ENCODE measurements at places on chromosomes 5 and 9.

GRCh38 chr5:142239394-142240159 is 85.2 kb downstream of the SPRY4 start:
- DNase-seq: no peak

DNA sequence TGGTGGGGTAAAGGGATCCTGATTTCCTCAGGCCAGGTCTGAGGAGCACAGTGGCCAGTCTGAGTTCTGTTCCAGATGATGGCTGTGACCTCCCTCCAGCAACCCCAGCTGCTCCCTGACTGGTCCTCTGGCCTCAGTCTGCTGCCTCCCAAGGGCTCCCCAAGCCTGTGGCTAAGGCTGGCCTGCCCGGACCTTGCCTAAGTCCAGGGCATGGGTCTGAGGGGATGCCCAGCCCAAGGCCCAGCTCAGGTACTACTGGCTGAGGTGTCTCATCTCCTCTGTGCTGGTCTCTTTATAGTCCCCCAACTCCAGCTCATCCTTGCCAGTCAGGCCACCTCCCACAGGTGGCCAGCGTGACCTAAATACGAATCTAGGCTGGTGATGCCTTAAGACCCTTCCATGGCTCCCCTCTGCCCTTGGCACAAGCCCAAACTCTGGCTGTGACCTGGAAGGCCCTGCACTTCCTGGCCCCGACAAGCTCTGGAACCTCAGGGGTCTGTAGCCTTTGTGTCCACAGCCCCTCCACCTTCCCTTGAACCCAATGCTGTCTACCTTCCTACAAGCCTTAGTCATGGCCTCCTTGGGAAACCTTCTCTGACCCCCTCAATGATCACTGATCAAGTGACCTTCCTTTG is 9.8 kb downstream of the KIF12 start:
- DNase-seq: no peak

- no peak for DNase-seq
These were observed 168.1 kb upstream of the DMRT1 start for GRCh38 chr9:673264-673965.

- DNase-seq: no peak
These were observed 3.2 kb downstream of the TAS2R1 start for GRCh38 chr5:9626955-9627354.

- no peak for DNase-seq
These were observed 36.5 kb downstream of the NSUN2 start for GRCh38 chr5:6596388-6596787.

DNA sequence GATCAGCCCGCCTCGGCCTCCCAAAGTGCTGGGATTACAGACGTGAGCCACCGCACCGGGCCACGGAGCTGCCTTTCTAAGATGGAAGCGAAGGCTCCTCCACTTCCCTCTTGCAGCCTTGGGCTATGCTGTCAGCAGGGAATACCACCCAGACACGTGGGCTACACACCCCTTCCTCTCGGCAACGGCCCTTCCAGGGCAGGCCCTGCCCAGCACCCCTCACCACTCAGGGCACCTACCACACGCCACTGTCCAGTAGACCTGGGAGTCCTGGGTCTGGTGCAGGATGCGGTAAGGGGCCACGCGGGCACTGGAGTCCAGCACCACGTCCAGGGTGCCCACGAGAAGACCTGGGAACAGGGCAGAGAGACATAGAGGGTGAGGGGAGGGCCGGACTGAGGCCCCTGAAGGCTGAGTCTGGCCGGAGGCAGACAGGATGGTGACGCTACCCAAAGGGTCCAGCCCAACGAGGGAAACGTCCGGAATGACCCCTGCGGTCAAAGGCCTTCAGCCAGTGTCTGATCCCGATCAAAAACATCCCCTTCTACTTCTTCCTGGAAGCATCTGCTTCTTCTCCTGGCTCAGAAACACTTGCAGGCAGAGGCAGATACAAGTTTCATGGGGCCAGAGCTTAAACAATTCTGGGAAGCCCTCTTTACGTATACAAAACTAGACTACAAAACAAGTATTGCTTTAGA is 3.1 kb downstream of the TBC1D9B start:
- no peak for DNase-seq

GRCh38 chr5:122919969-122920368 is 74.6 kb downstream of the SNX24 start:
- DNase-seq: no peak

DNA sequence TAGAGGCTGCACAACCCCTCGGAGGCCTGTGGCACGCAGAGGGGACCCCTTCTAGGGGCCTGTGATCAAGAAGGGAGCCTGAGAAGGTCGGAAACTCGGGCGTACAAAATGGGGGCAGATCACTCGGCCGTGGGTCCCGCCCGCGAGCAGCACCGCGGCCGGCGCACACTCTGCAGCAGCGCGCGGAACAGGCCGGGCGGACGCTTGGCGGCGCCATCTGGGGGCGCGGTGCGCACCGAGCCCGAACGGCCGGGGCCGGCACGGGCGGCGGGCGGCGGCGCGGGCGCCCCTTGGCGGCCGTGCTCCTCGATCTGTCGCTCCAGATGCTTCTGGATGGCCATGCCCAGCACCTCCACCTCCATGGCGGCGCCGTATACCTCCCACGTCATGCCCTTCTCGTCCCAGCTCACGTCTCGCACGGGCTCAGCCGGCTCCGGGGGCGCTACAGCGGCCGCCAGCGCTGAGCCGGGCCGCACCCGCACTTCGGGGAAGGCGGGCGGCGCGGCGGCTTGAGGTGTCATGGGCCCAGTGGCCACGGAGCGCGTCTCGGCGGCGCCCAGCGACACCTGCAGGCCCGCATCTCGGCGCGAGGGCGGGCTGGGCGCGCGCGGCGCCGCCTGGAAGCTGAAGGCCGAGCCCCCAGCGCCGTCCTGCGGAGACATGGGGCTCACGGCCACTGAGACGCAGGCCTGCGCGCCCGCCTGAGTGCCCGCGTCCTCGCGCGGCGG is 13.1 kb downstream of the GPRIN1 start:
- peak; percentile 52 for DNase-seq

GRCh38 chr9:134593286-134594077 is 48.1 kb upstream of the COL5A1 start:
- no peak for DNase-seq

GRCh38 chr9:92737611-92738299 is 26.9 kb downstream of the BICD2 start:
- DNase-seq: no peak

DNA sequence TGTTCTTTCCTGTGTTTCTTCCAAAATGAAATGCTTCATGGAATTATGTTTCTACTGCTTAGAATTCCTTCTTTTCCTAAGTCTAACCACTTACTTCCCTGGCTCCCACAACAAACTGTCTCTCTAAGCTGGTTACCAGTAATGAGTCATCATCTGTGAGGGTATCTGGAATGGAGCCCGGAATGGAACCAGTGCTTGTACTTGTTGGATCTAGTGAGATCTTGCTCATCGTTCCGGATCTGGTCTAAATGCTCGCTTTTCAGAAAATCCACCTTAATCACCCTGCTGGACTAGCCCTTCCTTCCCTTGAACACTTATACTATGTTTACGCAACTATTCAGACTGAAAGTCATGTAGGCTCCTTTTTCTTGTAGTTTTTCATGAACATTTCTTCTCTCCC is 184.8 kb downstream of the PBX3 start:
- DNase-seq: no peak

DNA sequence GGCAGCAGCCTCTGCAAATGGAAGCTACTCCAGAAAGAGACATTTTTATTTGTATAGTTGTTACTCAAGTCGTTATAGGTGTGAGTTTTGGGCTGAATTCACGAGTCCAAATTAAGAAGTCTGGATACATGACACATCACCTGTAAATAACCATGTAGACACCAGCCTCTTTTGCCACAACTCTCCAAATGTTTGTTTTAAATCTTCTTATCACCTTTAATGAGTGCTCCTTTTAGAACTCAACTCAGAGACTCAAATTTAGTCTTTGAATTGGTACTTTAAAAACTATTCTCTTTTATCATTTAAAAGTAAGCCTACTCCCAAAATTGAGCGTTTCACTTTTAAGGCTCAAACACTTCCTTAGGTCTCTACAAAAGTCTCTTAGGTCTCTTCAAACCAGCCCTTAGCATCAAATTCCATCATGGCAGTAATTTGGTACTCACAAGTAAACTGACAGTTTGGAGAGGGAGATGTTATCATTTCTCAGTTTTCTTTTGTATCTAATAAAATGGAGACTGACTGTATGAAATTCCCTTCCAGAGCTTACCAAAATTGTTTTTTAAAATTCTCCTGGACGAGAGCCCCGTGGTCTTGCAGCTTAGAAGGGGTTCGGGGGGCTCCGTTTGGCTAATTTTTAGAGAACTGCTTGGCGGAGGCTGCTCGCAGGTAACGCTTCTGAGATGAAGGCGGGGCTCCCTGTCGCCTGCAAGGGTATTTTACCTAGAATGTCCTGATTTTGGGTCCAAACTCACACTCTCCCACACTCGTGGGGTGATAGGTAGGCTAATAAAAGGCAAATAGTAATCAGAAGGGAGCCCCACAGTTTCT is 194.6 kb downstream of the MEF2C start:
- DNase-seq: peak; percentile 2

DNA sequence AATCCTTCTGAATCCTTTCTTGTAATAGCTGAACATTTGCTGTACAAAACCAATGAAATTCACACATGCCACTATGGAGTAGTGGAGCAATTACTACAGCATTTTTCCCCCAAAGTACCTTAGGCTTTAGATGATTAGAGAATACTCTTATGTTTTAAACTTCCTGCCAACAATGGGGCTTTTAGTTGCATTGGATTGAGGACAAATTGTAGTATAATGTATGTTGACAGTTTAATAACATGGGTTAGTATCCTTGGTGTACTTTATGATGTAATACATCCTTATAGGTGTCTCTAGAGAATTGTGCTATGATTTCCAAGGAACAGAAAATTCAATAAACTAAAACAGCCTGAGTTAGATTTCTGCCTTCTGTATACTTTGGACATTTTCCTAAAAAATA is 422.7 kb upstream of the GRAMD2B start:
- no peak for DNase-seq

GRCh38 chr9:115385383-115386122 is 267.6 kb upstream of the TNC start:
- DNase-seq: no peak

GRCh38 chr5:2143646-2144353 is 261.1 kb upstream of the IRX4 start:
- DNase-seq: no peak

GRCh38 chr9:111056538-111056937 is 18.3 kb upstream of the LPAR1 start:
- peak; percentile 54 for DNase-seq

DNA sequence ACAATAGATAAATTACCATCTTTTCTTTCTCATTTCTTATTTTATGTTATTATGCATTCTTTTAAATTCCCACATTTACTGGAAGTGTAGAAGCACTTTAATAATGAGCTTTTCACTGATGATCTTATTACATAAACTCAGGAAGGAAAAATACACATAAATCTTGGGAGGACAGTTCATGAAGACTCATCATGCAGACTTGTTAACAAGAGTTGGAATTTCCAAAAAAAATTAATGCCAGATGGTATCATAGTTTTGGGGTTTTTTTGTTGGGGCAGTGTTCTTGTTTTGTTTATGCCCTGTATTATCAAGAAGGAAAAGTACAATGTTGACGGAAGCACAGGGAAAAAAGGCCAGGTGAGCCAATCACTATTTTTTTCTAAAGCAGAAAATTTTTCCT is 35.1 kb downstream of the CEMIP2 start:
- DNase-seq: no peak

DNA sequence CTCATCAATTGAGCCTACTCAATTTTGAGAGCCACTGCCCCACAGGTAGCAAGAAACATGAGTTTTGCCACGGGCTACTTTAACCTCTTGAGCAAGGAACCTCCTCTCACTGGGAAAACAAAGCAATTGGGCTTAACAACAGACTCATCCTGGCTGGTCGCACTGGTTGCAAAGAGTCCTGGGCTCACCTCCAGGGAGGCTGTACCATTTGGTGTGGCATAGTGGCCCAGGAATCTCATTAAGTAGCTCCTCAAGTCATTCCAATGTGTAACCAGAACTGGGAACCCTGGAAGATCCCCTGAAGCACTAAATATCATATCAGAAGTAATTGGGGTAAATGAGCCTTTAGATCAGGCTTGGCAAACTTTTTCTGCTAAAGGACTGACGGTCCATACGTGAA is 78.5 kb downstream of the MYO10 start:
- DNase-seq: no peak

DNA sequence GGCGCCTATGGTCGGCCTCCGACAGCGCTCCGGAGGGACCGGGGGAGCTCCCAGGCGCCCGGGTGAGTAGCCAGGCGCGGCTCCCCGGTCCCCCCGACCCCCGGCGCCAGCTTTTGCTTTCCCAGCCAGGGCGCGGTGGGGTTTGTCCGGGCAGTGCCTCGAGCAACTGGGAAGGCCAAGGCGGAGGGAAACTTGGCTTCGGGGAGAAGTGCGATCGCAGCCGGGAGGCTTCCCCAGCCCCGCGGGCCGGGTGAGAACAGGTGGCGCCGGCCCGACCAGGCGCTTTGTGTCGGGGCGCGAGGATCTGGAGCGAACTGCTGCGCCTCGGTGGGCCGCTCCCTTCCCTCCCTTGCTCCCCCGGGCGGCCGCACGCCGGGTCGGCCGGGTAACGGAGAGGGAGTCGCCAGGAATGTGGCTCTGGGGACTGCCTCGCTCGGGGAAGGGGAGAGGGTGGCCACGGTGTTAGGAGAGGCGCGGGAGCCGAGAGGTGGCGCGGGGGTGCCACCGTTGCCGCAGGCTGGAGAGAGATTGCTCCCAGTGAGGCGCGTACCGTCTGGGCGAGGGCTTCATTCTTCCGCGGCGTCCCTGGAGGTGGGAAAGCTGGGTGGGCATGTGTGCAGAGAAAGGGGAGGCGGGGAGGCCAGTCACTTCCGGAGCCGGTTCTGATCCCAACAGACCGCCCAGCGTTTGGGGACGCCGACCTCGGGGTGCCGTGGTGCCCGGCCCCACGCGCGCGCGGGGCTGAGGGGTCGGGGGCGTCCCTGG is 561 bp downstream of the DAPK1 start:
- DNase-seq: peak; percentile 78

- DNase-seq: no peak
These were observed 42.8 kb upstream of the PARP8 start for GRCh38 chr5:50623666-50624065.

GRCh38 chr5:98770209-98770910 is 3.1 kb upstream of the RGMB start:
- DNase-seq: peak; percentile 84

DNA sequence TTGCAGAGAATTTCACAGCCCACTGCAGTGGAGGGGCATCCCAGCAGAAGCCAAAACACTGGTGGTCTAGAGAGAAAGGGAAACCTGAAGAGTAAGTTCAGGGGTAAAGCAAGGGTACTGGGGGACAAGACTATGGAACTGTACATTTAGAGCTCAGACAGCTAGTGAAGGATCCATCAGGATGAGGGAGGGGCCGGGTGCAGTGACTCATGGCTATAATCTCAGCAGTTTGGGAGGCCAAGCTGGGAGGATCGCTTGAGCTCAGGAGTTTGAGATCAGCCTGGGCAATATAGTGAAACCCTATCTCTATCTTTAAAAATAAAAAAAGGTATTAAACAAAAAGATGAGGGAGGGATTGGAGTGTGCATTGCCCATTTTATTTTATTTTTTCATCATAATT is 7.8 kb upstream of the ANKH start:
- no peak for DNase-seq

DNA sequence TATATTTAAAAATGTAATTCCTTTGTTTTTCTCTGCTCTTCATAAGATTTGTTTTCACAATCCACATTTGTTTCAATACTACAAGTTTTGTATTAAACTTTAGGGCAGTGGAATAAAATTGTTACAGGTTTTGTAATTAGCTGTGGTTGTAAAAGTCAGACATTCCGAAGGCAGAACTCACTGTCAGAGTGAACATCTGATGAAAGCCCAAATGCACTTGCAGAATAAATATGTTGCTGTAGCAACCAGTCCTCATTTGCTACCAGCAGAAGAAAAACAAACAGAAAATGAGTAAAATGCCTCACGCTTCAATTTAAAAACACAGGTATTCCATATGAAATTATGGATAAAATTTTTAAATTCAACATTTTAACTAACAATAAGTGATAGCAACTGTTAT is 740.1 kb upstream of the FAM174A start:
- DNase-seq: no peak

All from lung (tissue), 17 donors.